A172 (cell line): ENCODE measurements at places on chromosomes 5 and 9. TPM values are rescaled to one million over a fixed set of nuclear protein-coding genes. Genes with fewer than 3 reads are reported as not detected.

Gene SV2C
- total RNA-seq: not detected in 2 replicates

Gene SPARC
- 3,811 and 5,357 TPM in 2 replicates for total RNA-seq

Gene OGN
- total RNA-seq: not detected in 2 replicates

GRCh38 chr9:81461196-81461595, 228.2 kb downstream of the TLE1 start:
- peak; percentile 45 for DNase-seq

DNA sequence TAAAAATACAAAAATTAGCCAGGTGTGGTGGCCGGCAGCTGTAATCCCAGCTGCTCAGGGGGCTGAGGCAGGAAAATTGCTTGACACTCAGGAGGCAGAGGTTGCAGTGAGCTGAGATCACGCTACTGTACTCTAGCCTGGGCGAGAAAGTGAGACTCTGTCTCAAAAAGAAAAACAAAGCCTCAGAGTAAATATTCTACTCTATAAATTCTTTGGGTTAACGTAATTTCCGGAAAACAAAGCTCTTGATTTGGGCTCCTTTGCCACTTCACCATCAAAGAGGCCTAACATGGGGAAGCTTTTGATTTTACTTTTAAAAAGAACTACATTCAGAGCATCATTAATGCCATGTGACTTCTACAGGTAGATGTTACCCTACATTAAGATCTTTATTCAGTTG, 103.1 kb downstream of the SERINC5 start:
- no peak for DNase-seq

GRCh38 chr5:143114481-143114880, 289.0 kb downstream of the NR3C1 start:
- DNase-seq: no peak

Gene LMX1B
- 1.8 and 2.9 TPM in 2 replicates for total RNA-seq

Gene GPX3
- total RNA-seq: not detected in 2 replicates

Gene EQTN
- total RNA-seq: not detected in 2 replicates

DNA sequence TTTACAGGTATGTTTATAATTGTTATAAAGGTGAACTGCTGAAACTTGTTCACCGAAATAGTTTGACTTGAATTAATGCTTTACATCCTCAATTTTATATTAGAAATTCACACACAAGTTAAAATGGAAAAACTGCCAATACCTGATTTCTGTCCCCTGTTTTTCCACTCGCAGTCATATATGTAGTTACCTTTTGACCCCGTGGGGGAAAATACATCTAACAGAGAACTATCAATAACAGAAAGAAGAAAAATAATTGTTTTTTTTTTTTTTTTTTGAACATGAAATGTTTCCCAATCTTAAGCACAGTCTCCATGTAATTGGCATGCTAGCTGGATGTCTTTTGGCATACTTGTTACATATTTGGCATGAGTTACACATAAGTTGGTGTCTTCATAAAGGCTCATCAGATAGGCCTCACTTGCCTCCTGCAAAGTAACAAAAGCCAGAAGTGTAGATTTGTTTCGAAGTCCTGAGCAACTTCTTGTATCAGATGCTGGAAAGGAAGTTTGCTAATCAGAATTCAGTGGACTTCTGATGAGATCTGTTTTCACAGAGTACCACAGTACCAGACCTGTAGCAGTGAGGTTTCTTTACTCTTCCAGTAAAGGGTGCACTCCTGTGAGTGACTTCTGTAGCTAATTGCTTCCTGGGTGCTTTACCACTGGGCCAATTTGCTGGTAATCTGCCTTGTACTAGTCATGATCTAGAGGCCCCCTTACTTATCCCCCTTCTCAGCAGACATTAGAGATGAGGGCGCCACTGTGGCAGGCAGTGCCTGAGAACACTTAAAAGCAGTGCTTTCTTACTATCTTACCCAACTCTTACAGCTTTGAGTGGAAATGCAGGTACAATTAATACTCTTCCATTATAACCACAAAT, 36.2 kb upstream of the CXXC5 start:
- DNase-seq: no peak

GRCh38 chr5:112929336-112930081, 7.5 kb upstream of the REEP5 start:
- no peak for DNase-seq

GRCh38 chr5:1831257-1831656, 30.1 kb downstream of the NDUFS6 start:
- no peak for DNase-seq

DNA sequence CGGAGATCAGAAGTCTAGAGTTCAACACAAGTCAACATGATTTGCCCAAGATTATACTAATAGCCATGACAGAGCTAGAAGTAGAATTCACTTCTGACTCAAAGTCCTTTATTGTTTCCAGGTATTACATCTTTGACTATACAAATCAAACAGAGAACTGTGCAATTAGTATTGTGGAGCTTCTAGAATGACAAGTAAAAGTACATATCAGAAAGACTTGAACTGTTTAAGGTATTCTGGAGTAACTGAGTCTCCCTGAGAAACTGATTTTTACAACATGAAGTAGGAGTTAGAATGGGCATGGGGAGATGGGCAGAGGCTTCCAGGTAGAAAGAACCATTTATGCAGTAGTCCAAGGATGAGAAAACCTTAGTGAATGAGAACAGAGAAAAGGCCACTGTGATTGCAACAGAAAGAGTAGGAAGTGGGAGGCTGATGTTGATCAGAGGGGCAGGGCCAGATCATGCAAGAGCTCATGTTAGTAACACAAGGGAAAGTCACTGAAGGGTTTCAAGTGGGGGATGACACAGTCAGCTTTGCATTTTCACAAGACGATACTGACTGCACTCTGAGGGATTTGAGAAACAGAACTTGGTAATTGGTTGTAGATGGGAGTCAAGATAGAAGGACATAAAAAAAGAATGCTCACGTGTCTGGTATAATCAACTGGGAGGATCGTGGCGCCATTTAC, 280.7 kb downstream of the RFX3 start:
- DNase-seq: no peak

DNA sequence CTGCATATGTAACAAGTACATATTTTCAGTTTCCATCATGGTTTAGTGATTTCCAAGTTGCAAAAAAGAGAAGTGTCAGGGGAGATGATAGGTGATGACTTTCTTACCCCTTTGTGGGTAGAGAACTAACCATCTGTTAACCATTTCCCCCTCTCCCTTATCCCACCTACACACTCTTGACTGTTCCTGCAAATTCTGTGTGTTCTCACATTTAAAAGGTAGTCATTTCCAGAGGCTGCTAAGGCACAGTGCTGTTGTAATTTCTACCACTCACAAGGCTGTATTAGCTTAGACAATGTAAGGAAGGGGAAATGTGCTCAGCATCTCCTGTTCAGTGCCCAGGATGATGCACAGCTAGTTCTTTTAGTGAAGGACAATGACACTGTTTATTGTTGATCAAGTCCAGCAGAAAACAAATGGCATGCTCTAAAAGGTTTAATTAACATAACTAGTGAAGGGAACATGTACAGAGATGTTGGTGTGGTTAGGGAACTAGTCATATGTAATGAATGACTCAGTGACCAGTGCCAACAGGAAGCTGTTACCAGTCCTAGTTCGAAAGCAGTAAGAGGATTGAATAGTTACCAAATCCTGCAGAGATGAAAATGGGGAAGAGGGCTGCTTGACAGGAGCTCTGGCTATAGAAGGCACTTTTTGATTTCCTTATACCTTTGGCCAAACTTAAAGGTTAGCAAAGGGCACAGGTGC, 165.1 kb downstream of the PLK2 start:
- DNase-seq: peak; percentile 63

GRCh38 chr5:39328731-39329130, 35.6 kb downstream of the C9 start:
- no peak for DNase-seq

Gene SMIM33
- total RNA-seq: not detected in 2 replicates

Gene ZDHHC11
- 1.0 and 4.3 TPM in 2 replicates for total RNA-seq

Gene ZNF354C
- total RNA-seq: not detected in 2 replicates

Gene C5orf22
- total RNA-seq: 30.6 and 41.4 TPM in 2 replicates

GRCh38 chr5:143436871-143437270, 33.4 kb upstream of the NR3C1 start:
- DNase-seq: peak; percentile 17

Gene PCYOX1L
- 15.7 and 19.7 TPM in 2 replicates for total RNA-seq

- DNase-seq: peak; percentile 70
Measured at GRCh38 chr5:43305948-43306565, 7.2 kb downstream of the HMGCS1 start.

DNA sequence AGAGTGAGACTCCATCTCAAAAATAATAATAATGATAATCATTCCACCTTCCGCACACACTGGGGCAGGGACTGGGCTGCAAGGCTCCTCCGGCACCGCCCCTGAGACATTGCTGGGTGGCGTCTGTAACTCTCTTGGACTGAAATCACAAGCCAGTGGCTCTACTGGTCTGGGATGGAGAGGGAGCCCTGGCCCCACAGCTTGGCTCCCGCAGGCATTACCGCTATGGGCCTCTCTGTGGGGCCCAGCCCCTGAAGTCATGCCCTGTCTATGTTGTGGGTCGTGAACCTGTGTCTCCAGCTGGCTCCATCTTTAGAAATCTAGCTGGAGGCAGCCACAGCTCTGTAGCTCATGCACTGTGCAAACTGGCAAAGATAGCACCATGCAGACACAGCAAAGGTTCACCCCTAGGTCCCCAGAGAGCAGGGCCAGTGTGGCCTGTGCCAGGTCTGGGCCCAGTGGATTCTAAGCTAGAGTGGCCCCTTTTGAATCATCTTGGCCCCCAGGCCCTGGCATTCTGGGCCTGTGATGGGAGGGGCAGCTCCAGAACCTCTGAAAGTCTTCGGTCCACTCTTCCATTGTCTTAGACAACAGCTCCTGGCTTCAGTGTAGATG, 36.1 kb upstream of the COL5A1 start:
- no peak for DNase-seq

- DNase-seq: no peak
Measured at GRCh38 chr5:33941090-33941489, 4.9 kb downstream of the RXFP3 start.

GRCh38 chr5:93577854-93578812, 2.9 kb downstream of the NR2F1-AS1 start:
- no peak for DNase-seq

- no peak for DNase-seq
Measured at GRCh38 chr5:51829691-51830090, 446.4 kb downstream of the ISL1 start.

GRCh38 chr9:123107639-123108285, 74.3 kb downstream of the GPR21 start:
- no peak for DNase-seq

DNA sequence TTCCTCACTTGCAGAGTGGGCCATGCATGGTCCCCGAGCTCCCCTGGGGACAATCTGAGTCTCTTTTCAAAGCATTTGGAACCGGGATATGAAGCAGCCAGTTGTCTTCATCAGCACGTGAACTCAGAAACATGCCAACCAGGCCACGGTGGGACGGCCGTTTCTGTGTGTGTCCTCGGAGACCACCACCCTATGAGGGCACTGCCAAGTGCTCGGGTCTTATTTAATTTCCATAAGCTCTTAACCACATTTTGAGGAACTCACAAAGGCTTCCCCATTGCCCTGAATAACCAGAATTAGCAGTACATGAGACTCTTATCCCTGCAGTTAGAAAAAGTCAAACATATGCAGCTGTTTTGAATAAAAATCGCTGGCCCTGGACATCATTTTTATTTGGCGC, 60.1 kb downstream of the OTULIN start:
- no peak for DNase-seq

GRCh38 chr5:40121236-40121635, 558.5 kb upstream of the PTGER4 start:
- DNase-seq: no peak

- DNase-seq: no peak
Measured at GRCh38 chr5:18487928-18488480, 853.7 kb downstream of the TAF11L14 start.

Gene CTXN3
- not detected in 2 replicates for total RNA-seq

- DNase-seq: peak; percentile 16
Measured at GRCh38 chr9:88874391-88874790, 116.9 kb upstream of the S1PR3 start.

Gene NOXA1
- 1.7 and 3.3 TPM in 2 replicates for total RNA-seq

- DNase-seq: no peak
Measured at GRCh38 chr5:54669845-54670244, 152.3 kb downstream of the SNX18 start.
